ENCODE measurements at places on chromosomes 2 and 18.

GRCh38 chr2:98172150-98172765 lies 85.3 kb downstream of the VWA3B start:
- DNase-seq = no peak

DNA sequence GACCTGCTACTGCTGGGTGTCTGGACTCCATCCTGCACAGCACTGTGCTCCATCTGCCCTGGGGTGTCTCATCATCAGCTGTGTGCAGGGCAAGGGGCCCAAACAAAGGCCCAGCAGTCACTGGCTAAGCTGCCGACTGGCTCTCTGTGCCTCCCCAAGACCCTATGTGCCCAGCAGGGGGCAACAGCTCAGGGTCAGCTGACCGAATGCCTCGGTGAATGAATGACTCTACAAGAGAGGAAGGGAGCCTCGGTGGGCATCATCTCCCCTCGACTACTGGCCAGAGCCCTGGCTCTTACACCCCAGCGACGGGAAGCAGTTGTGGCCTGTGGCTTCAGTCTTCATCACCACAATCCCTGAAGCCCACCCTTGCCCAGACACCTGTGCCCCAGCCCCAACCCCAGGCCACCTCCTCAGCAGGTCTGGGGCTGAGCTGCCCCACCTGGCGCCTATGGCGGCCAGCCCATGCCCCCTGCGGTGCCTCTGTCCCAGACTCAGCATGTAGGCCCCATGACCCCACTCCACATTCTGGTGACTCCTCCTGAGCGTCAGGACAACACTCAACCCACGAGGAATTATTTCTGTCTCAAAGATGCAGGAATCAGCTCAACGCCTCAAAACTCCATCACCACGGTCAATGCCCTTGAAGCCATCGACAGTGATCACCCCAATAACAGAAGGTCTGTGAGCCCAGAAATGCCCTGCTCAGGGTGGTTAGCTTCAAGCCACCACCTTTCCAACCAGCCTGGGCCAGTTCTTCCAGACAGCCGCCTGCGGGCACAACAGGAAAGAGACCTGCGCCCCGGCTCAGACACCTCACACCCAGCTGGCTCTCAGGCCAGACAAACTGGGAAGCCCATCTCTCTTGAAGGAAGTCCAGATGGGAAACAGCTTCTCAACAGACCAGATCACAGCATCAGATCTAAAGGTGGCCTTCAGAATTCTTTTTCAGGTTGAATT lies 1.6 kb upstream of the GPR17 start:
- no peak for DNase-seq

GRCh38 chr2:237429753-237430152 lies 15.8 kb upstream of the COL6A3 start:
- no peak for DNase-seq

DNA sequence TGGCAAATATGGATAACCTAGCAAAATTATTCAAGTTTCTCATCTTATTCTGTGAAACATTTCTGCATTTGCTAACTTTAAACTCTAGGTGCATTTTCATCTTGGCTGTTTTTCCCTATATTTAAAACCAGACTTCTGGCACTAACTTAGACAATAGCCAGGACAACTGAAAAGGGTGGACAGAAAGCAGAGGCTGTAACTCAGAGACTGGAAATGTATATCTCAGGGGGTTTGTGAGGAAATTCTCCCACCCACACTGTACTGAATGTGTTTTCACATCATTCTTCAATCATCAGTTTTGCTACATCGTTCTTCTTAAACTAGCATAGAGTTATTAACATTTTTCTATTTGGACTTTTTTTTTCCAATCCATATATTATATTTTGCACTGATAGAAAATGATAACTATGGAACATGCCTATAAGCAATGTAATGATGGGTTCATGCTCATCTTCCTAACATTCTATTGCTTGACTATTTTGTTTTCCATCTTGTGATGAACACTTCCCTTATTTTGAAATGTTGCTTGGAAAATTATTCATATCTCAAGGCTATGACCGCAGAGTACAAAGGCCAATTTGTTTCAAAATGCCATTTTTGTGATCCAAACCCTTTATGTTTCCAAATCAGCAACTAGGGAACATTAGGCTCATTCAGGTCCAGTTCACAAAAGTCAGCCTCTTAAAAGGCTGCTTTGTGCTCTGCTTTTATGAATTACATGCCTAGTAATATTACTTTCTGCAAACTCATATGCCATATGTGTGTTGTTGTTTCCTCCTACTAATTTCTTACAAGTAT lies 125.8 kb upstream of the CDH19 start:
- DNase-seq = no peak

DNA sequence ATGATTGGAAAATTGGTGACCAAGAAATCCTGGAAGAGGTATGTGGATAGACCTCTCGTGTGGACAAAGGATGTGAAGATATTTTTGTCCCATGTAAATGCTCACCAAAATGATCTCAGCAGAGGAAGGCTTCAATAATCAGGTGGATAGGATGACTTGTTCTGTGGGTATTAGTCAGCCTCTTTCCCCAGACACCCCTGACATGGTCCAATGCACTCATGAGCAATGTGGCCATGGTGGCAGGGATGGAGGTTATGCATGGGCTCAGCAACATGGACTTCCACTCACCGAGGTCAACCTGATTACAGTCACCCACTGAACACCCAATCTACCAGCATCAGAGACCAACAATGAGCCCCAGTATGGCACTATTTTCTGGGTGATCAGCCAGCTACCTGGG lies 20.2 kb downstream of the CHRNA1 start:
- no peak for DNase-seq

DNA sequence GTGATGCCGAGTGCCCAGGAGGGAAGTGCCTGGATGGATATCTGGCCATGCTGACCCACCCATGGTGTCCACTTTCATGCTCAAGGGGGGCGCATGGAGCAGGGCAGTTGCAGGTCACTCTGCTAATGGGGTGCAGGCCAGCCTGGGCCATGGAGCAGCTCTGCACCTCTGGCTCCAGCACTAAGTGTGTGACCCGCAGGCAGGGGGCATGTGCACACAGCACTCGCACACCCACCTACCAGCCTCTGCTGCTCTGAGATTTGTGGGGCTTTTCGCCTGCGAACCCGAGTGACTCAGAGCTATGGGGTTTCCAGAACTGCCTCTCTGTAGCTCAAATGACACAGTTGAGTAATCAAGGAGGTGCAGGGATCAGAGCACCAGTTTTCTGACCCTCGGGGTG lies 66.2 kb downstream of the CYP26B1 start:
- peak; percentile 53 for DNase-seq
